HL-60 (cell line): ENCODE measurements at places on chromosomes 5 and 9.
A peak's percentile ranks its signal among the peaks of the same experiment; 100 is the strongest.

DNA sequence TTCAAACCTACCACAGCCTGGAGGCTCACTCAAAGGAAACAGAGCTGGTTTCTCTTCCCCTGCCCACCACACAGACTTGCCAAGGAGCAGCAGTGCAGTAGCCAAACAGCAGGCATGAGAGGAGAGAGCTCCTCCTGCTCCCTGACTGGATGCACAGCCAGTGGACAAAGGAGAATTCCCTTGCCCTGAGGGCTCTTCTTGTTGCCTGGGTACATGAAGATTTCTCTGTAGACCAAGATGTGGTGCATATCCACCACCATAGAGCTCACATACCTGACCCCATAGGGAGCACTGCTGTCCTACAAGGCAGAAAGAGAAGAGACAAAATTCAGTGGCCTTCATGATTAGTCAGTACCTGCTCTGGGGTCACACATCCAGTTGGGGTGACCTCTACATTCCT, 56.3 kb upstream of the SPATA31E1 start:
- DNase-seq = no peak

DNA sequence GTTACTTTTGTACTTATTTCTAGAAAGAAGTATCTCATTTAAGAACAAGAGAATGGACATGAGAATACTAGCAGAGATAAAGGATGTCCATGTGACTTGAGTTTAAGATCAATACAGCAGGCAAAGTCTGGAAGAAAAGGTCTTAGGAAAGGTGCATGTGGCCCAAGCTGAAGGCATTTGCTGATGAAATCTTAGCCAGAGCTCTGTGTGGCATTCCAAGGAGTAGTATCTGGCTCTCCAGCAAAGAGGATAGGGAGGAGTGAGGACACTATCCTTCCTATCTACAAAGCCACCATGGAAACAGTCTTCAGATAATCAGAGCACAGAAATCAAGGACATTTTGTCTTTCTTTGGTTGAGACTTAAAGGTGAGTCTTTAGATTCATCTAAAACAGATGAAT, 244.1 kb upstream of the RGMB start:
- no peak for DNase-seq

- no peak for DNase-seq
Measured at GRCh38 chr5:672329-673160, 20.6 kb downstream of the TPPP start.

GRCh38 chr5:130976493-130976892, 188.6 kb downstream of the HINT1 start:
- no peak for DNase-seq

- no peak for DNase-seq
Measured at GRCh38 chr5:117296872-117297271, 722.2 kb upstream of the SEMA6A start.

- DNase-seq = no peak
Measured at GRCh38 chr5:134136771-134137170, 22.3 kb downstream of the TCF7 start.

DNA sequence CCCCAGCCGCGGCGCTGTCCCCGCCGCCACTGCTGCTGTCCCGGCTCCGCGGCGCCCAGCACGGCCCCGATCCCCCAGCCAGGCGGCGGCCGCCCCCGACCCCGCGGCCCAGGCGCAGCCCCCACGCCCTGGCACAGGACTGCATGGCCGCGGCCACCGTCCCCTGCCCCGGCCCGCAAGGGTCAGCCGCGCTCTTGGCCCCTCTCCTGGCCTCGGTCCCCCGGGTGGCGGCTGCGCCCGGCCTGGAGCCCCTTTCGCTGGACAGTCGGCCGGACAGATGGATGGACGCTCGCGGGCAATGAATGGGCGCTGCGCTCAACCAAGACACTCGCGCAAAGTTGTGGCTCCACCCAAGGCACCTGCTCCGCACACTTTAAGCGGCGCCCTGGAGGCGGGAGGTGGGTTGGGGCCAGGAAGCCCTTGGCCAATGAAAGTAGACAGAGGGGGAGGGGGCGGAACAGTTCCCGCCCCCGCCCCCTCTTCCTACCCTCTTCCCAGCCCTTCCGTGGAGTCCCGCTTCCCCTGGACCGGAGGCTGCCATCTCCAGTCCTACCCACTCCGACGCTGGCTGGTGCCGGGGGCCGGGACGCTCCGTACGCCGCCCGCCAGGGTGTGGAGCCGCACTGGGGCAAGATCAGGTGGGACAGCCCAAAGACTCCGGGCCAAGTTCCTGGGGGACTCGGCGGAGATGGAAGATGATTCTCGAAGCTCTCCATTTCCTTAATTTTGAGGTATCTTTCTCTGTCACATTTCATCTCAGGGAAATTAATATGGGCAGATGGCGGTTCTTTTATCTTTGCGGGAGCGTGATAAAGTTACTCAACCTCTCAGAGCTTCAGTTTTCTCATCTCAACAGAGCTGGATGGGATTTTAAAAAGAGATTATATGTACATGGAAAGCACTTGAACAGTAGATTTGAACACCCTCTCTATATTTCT, at the start of gene GLDC:
Gene GLDC, minus strand, starts transcription at position 375 of the 938 bp plus-strand sequence. Its CDS starts 230 bp downstream, at position 145.
- DNase-seq = no peak

DNA sequence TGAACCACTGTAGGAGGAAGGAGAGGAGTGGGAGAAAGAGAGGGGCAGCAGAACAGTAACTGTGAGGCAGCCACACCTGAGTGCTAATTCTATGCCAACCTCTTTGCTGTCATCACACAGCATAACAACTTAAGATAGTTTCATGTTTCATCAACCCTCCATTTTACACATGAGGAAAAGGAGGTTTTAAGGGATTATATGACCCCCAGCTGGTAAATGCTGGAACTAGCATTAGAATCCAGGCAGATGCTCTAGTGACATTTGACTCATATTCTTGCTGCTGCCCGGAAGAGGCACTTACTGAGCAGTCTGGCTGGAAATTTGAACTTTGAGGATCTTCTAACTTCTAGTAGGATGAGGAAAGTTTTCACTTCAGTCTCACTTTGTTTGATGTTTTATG, 24.1 kb upstream of the VLDLR start:
- no peak for DNase-seq

DNA sequence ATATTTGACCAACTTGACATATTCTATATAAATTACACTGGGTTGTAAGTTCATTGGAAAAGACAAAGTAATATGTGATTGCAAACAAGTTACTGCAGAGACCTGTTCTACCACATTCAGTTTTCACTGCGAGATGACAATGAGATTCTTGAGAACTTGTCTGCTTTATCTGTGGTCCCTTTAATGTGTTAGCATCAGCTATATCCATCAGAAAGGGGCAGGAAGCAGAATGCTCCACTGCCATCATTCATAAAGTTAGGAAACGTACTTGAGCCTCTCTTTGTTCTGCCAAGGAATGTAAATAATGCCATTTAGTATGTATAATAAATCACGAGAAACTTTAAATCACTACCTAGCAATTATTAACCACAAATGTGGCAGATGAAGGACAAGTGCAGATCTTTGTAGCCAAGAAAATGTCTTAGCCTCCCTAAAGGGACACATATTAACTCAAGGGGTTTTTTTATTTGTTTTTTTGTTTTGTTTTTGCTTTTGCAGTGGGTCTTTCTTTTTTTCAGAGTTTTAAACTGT, 59.4 kb downstream of the GIN1 start:
- no peak for DNase-seq

DNA sequence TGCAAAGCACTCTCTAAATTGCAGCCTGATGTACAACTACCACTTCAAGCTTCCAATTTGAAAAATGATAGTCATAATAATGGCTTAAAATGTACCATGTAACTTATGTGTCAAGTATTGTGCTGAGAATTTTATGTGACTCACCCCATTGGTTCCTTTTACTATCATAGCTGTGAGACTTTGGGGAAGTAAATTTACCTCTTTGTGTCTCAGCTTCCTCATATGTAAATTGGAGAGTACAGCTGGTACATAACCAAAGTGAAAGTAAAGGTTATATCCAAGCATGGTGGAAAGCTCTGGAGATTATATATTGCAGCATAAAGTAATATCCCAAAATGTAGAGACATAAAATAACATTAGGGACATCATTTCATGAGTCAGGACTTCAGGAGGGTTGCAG, 2200.4 kb upstream of the C9orf72 start:
- DNase-seq = no peak

DNA sequence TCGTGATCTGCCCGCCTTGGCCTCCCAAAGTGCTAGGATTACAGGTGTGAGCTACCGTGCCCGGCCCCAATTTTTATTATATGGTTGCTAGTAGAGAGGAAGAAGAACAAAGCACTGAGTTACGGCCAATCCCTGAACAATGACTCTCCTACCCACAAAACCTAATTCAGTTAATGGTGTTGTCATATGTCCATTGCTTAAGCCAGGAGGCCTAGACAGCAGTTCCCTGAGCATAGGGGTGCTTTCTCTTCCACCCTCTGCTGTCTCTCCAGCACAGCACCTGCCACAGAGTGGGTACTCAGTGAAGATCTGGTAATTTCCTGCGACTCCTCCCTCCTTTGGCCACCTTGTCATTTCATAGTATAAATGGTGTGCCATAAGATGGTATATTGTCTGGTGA, 21.4 kb upstream of the LTC4S start:
- DNase-seq = peak; percentile 61

DNA sequence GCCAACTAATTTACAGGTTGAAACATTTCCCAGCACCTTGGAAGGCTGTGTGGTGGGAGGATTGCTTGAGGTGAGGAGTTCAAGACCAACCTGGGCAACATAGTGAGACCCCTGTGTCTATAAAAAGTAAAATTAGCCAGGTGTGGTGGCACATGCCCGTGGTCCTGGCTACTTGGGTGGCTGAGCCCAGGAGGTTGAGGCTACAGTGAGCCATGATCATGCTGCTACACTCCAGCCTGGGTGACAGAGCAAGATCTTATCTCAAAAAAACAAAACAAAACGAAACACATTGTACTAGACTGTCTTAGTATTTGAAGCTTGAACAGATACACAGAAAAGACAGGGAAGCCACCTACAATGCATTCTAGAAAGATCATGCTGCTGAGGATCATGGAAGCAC, 2.8 kb upstream of the HSDL2 start:
- DNase-seq = no peak

DNA sequence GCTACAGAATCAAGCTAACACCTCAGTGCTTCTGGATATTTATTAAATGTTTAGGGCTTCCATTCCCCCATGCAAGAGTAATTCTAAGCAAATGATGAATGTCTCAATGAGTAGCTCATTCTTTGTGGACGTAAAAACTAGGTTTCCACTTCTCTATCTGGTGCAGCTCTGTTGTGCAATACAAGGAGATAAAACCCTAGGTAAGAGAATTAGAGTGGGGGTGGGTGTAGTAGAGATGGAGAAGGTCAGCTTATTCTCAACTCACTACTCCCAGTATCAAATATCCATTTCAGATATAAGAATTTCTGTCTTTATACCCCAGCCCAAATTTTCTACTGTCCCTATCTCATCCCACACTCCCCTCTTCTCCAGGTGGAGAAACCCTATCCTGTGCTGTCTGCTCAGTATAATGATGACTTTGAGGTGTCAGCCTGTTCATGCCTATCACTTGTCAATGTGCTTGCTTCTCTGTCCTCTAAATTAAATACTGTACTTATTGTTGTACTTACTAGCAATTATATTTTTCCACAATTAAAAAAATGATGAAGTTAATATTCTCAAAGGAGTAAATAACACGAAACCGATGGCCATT, 4.3 kb upstream of the FYB1 start:
- DNase-seq = no peak

DNA sequence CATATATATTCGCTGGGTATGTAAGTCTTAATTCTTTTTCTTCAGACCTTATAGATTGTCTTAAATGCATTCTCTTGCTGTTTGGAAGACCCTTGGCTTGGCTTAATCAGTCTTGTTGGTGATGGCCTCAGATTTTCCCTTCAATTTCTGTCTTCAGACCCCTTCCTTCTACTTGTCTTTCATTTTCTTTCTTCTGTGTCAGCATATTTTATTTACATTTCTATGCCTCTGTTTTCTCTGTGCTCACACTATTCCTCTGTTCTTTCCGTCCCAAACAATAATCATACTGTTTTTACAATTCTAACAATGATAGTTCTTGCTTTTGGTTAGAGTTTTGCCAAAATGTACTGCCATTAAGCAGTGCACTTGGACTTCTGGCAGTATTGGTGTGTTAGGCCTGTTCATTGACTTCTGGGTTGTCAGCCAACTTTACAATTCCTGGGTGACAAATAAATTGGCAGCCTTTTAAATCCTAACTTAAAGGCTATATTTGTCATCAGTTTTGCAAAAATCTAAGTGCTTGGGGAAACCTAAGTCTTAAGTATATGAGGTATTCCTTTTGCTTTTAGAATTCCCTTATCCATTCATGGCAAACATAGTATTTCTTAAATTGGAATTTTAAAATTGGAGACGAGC, 8.0 kb downstream of the SRFBP1 start:
- DNase-seq = no peak

DNA sequence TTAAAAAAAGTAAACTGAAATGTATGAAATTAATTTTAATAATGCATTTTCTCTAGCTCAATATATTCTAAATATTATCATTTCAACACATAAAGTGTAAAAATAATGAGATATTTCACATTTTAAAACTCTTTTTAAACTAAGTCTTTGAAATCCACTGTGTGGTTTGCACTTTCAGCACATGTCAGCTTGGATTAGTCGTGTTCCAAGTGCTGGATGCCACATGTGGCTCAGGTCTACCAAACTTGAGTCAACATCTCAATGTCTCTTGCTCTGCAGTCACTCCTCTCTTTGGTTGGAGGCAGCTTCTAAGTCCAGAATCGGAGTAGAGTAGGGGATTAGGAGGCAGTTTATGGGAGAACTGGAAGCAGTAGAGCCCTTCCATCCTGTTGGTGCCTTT, 173.7 kb upstream of the ANKRD55 start:
- no peak for DNase-seq

GRCh38 chr5:61020415-61020814, 75.4 kb downstream of the NDUFAF2 start:
- no peak for DNase-seq

GRCh38 chr9:122134822-122135528, 24.6 kb downstream of the NDUFA8 start:
- DNase-seq = no peak

DNA sequence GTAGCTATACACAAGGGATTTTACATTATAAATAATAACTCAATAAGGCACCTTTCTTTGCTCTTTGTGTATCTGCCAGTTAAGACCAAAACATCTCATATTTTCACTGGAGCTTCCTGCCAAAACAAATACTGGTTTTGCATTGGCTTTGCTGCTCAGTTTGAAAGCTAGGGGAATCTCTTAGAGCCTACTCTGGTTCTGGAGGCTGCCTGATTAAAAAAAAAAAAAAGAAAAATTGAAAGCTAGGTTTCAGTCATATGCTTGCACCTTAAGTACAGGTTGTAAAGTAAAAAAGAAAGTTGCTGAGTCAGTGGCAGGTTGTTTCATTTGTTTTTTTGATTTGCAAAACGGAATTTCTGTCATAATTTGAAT, 2.3 kb downstream of the DENND4C start:
- DNase-seq = no peak

DNA sequence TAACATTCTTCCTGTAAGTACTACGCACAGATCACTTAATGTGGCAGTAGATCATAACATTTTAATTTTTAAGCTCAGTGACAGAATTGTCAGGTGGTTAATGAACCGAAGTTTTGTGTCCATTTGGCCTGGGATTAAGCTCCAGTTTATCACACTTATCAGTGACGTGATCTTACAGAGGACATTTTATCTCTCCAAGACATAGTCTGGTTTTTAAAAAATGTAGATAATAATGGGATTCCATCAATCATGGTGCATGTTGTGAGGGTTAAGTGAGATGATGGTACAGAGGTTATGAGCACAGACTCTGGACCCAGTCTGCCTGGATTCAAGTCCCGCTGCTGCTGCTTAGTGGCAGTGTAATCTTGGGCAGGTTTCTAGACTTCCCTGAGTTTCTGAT, 66.0 kb upstream of the ZFAND5 start:
- no peak for DNase-seq
